HFFc6 (cell line): ENCODE measurements at places on chromosomes 6 and 20.

DNA sequence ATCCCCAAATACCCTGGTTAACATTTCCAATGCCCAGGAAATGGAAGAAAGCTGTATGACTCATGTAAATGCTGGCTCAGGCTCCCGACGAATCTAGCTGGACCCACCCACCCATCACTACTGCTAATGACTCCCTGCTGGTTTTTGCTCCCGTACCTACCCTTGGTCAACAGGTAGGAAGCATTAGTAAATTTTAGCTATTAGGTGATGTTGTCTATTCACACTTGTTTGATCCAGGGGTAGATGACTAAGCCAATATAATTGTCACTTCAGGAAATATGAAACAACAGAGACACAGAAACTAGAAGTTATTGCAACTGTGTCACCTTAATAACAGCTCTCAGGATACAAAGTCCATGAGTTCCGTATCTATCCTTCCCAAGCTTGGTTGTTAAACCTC is 94.4 kb upstream of the BEND6 start:
- DNase-seq = no peak

GRCh38 chr20:20926222-20926905 is 179.8 kb downstream of the LINC00237 start:
- DNase-seq = no peak

DNA sequence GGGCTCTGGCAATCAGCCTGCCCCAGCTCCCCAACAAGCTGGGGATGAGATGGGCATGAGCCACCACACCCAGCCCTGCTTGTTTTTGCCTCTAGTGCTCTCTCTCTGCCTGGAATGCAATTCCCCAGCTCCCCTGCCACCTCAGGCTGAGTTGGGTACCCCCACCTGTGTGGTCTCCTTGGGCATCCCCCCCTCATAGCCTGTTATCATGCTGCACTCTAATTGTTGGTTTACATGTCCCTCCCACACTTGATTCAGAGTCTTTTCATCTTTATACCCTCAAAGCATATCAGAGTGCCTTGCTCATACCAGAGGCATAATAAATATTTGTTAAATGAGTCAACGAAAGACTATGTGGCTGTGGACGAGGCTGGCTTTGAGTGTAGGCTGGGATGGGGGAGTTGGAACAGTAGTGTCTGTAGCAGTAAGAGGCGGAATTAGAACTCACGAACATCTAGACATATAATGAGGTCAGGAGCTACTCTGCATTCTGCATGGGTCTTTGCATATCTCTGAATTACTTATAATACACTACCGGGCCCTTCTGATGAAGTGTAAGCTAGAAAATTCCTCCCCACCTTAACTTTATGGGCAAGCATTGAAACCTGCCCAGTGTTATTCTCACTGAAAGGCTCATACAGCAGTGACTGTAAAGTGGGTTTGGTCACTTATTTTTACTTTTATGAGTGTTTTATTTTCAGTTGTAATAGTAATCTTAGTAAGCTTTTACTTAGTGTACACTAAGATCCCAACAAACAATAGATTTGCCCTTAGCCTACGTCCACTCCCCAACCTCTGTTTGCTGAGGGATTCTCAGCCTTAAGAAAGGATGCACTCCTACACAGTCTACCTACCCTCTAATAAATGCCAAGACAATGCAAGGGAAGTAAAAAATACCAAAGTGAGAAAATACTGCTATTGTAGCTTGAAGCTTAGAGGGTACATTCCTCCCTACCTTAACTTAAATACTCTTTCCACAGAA is 58.7 kb downstream of the EDN1 start:
- peak; percentile 89 for DNase-seq

DNA sequence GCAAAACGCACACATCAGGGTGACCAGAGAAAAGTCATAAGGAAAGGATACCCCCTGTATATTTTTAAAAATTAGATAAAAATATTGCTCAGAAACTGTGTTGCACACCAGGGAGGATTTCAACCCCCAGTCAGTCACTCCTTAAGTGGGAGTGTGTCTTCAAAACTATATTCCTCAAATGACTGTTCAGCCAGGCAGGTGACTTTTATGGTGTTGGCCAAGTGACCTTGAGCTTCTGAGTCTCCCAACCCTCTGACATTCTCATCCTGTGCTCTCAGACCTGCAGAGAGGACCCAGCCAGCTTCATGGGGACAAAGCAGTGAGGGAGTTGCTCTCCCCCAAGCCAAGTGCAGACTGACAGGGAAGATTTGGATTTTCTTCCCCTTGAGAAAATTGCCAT is 311.9 kb upstream of the JARID2 start:
- no peak for DNase-seq
